Ureter (tissue), 1 donor: ENCODE measurements at places on chromosomes 2 and 18. TPM values are rescaled to one million over a fixed set of nuclear protein-coding genes. Genes with fewer than 3 reads are reported as not detected.

DNA sequence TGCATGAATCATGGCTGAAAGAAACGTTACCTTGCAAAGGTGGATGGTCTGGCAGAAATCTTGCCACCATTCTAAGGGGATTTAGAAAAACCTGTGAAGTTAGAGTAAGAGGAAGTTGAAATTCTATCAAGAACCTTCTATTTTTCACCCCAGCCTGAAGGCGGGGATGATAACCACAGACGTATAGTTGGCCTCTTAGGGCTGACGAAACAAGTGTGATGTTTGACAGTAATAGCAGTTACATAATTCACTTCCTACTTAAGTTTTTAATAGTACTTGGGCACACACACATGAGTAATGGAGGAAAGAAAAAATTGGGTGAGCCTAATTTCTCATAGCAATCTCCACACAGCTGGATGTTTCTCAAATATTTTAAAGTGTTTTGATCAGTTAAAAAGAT is 336.6 kb upstream of the SALL3 start:
- DNase-seq, result no peak

GRCh38 chr18:54358495-54359040 is 862 bp downstream of the C18orf54 start:
- DNase-seq, result no peak

GRCh38 chr2:96912346-96913116 is 42.7 kb upstream of the SEMA4C start:
- DNase-seq, result no peak

DNA sequence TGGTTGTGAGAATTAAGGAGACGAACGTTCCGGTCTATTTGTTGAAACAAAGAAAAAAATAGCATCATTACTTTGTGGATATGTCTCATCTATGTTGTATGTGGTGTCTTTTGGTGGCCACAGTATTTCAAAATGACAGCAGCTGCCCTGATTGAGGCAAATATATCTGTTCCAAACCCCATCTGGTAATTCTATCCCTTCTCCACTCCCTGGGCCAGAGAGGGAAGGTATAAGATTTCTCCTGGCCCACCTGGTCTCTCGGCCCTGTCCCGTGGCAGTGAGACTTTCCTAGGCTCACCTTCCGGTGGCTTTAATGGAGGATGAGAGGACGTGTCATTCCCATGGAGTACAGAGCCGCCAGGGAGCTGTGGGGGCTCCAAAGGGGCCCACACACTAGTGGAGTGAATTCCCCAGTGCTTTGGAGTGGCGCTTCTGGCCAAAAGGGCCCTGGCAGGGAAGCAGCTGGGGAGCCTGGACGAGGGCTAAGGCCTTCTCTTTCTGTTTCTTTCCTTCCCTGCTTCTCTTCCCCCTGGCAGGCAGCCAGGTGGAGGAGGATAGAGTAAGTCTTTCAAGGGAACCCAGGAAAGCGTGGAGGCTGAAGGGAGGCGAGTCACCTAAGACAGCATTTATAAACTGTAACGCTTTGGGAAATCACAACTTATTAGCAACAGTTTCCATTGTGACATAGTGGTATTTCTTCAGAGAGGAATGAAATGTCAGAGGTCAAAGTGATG is 5.6 kb downstream of the FOSL2 start:
- DNase-seq, result no peak

DNA sequence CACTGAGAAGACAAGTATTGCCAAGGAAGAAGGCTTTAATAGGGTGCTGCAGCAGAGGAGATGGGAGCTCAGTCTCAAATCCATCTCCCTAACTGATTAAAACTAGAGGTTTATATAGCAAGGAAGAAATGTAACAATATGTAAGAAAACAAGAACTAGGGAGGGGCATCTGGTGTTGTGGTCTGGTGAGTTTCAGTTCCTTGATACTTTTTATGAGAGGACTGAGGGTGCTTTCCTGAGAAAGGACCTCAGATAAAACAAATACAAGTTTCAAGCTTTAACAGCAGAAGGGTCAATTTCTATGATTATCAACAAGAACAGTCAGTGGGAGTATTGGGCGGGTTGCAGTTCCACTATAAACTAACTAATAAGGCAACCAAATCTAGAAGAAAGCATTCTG is 1967.5 kb downstream of the SUCLG1 start:
- no peak for DNase-seq

GRCh38 chr2:135265960-135266490 is 213.9 kb downstream of the RAB3GAP1 start:
- DNase-seq, result no peak

- no peak for DNase-seq
Measured at GRCh38 chr18:57581301-57581934, 5.1 kb downstream of the FECH start.

GRCh38 chr2:101179982-101180381 is 28.8 kb upstream of the TBC1D8 start:
- DNase-seq, result peak; percentile 47

DNA sequence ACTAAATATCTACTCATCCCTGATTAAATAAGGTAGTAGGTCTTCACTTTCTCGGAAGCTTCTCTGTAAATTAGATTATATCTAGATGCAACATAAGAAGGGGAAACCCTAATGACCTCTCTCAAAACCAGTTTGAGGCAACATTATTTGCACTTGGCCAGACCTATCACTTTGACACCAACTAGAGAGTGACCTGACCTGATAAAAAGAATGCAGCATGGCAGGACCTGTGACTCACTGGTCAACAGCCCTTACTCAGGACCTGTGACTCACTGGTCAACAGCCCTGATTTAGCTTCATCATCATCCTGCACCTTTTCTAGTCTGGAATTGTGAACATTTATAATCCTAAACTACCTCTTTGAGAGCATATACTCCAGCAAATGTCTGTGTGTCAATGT is 1957.7 kb upstream of the CELF4 start:
- no peak for DNase-seq

DNA sequence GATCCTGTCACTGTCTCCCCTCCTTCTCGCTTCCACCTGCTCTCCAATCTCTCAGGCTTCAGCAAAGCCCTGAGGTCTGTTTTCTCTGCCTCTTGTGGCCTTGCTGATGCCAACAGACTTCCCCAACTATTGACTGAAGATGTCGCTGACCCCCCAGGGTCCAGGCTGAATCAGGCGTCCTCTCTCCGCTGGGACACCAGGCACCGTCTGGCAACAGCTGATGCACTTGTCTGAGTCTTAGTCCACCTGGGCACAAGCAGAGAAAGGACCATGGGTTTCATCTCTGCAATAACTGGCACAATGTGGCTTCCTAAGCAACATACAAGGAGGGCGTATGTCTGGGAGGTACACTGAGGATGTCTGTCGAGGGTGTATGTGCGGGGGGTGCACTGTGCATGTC is 248.7 kb upstream of the MYT1L start:
- DNase-seq, result no peak

- DNase-seq, result no peak
Measured at GRCh38 chr2:237319887-237320286, 94.1 kb downstream of the COL6A3 start.

GRCh38 chr18:8097927-8098326 is 511.3 kb upstream of the RAB12 start:
- no peak for DNase-seq

- DNase-seq, result no peak
Measured at GRCh38 chr18:80112624-80113248, 3.7 kb downstream of the ADNP2 start.

DNA sequence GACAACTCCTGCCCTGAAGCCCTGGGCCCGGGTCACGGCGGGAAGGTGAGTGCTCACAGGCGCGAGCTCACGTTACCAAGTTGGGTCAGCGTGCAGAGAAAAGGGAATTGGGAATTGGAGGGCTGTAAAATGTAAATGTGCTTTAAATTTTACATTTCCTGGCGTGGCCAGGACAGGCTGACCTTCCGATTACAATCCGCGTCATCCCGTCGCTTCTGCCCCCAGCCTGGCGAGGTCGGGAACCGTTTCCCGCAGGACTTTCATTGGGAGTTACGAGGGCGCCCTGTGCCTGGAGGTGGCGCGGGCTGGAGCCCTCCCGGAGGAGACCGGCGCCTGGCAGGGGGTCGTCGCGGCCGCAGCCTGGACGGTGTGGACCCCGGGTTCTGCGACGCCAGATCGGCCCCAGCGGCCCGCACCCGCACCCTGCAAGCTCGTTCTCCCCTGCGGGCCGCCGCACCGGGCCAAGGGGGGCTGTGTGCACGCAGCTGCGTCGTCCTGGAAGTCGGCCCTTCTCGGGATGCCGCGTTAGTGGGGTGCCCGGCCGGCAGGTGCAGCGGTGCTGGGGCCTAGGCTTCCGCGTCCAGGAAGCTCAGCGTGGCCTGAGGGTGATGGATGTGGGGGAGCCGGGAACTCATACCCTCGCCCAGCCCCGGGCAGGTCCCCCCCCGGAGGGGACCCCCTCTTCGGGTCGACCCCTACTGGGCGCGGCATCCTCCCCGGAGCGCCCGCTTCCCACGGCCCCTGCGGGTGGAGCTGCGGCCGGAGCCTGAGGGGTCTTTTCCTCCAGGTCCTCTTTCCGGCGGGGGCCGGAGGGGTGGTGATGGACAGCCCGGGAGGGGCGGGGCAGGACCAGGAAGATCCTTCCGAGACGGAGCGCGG is 63.9 kb downstream of the LRRFIP1 start:
- DNase-seq, result no peak

GRCh38 chr2:74502720-74503505 is 3.5 kb upstream of the LBX2 start:
- DNase-seq, result peak; percentile 84

DNA sequence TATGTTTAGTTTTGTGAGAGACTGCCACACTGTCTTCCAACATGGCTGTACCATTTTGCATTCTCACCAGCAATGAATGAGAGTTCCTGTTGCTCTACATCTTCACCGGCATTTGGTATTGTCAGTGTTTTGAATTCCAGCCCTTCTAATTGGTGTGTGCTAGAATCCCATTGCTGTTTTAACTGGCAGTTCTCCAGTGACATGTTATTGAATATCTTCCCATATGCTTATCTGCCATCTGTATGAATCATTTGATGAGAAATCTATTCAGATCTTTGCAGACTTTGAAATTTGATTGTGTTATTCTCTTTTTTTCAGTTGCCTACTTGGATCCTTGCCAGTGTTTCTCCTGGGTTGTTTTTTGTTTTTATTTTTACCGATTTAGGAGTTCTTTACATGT is 99.0 kb downstream of the SNTG2 start:
- no peak for DNase-seq

- no peak for DNase-seq
Measured at GRCh38 chr2:180443888-180444287, 436.8 kb upstream of the CWC22 start.

DNA sequence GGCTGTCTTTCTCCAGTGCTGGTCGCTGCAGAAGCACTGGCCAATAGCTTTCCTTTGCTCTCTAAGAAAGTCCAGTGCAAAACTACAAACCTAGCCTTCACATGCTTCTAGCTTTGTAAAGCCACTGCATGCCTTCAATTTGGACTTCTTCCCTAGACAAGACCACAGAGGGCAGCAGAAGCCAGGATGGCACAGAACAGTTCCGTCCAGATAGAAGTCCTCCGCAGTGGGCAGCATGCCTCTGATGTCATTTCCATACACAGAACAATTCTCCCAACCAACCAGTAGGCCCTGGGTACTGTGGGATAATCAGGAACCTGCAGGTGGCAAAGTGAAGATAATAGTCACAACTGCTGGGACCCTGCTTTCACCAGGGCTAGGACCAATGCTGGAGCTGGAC is 3.3 kb downstream of the ST6GAL2 start:
- no peak for DNase-seq

DNA sequence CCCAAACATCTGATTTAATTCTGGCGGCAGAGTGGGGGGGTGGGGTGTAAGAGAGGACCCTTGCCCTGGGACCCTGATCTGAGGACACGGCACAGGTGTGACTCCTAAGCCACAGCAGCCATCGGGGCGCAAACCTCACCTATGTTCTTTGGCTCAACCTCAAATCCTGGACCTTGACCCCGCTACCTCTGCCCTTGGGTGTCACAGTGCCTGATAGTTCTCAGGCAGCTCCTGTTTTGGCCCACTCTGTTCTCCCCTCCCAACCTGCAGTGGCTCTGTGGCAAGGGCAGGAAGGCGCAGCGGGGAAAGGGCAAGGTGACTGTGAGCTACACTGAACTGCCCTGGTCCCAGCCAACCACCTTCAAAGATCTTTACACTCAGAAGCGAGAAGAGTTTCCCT is 152.8 kb downstream of the L3MBTL4 start:
- DNase-seq, result no peak

GRCh38 chr2:220646424-220646823 is 925.7 kb downstream of the EPHA4 start:
- no peak for DNase-seq

DNA sequence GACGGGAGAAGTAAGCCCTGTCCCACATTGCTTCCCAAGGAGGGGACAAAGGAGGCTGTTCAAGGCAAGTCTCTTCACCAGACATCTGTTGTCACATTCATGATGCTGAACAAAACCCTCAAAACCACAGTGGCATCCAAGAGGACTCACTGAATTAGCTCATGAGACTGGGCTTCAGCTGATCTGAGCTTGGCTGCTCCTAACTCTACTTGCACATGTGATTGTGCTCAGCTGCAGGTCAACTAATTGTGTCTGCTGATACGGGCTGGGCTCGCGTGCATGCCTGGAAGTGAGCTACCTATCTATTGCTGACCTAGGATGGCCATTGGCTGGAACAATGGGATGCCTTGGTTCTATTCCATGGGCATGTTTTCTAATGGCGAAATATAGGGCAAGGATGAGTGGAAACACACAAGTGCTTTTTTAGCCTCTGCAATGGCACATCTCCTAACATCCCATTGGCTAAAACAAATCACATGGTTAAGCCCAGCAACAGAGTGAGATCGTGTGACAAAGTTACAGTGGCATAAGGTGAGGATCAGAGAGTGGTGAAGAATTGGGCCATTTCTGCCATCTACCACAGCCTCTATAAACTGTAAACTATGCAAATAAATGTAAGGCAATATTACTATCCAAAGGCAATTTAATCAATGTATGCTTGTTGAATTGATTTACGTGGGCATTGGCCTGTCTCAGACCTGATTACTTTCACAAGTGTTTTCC is 52.9 kb upstream of the CAPN13 start:
- DNase-seq, result no peak

The IL36RN gene
- not detected for total RNA-seq

The FOXI3 gene
- total RNA-seq, result not detected

The SP9 gene
- total RNA-seq, result 0.81 TPM

The TMEM17 gene
- 2.0 TPM for total RNA-seq

The MMADHC gene
- total RNA-seq, result 82.7 TPM

The CFC1B gene
- total RNA-seq, result not detected

The SLC8A1 gene
- total RNA-seq, result 116 TPM

The REEP1 gene
- total RNA-seq, result 15.5 TPM

The PRSS56 gene
- total RNA-seq, result not detected

The NCKAP5 gene
- 7.3 TPM for total RNA-seq

The C2orf78 gene
- not detected for total RNA-seq

The GCG gene
- not detected for total RNA-seq
